Lung (tissue), 17 donors: ENCODE measurements at places on chromosomes 7 and 10. TPM values are rescaled to one million over a fixed set of nuclear protein-coding genes. Genes with fewer than 3 reads are reported as not detected.

DNA sequence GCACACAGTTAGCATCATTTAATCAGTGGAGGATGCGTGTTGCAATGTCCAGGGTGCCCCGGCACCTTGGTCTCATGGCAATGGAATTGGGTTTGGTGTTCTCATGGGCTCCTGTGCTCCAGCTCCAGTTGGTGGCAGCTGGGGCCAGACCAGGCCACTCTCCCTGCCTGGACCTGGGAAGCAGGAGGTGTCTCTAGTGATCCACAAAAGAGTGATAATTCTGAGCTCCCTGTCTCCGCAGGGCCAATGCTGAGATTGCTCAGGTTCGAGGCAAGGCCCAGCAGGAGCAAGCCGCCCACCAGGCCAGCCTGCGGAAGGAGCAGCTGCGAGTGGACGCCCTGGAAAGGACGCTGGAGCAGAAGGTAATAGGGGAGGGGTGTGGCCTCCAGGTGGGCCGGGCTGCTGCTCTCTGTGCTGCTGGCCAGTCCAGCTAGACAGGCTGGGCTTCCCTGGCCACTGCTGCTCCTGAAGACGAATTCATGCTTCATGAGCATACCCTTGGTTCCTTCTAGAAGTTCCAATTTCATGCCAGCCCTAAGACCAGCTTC is 21.7 kb upstream of the BTBD16 start:
- DNase-seq, result no peak
- H3K4me1 ChIP-seq, result no peaks in the 10 kb centered on the region
- no peak overlapping the region for H3K27ac ChIP-seq
- H3K36me3 ChIP-seq, result no peaks in the 10 kb centered on the region
- H3K4me3 ChIP-seq, result no peak overlapping the region

DNA sequence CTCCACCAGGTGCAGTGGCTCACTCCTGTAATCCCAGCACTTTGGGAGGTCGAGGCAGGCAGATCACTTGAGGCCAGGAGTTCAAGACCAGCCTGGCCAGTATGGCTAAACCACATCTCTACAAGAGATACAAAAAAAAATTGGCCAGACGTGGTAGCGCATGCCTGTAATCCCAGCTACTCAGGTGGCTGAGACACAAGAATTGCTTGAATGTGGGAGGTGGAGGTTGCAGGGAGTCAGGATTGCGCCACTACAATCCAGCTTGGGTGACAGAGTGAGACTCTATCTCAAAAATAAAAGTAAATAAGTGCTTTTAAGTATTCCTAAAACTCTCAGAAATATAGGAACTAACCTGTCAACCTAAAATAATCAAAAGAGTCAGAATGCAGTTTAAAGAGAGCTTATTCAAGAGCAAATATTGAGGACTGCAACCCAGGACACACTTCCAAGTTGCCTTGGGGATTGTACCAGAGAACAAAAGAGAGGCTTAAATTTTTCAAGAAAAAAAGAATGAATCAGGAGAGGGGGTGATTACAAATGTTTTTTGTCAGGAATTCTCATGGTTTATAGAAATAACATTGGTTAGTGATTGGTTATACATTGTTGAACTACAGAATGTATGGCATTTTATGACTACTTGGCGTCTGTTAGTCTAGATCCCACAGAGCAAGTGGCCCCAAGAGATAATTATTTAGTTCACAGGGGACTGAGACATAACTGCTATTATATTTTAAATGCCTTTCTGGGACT is 33.2 kb upstream of the PPP1R9A start:
- no peak overlapping the region for H3K27ac ChIP-seq
- H3K4me3 ChIP-seq, result no peak overlapping the region
- no peaks in the 10 kb centered on the region for H3K4me1 ChIP-seq
- H3K36me3 ChIP-seq, result no peaks in the 10 kb centered on the region

DNA sequence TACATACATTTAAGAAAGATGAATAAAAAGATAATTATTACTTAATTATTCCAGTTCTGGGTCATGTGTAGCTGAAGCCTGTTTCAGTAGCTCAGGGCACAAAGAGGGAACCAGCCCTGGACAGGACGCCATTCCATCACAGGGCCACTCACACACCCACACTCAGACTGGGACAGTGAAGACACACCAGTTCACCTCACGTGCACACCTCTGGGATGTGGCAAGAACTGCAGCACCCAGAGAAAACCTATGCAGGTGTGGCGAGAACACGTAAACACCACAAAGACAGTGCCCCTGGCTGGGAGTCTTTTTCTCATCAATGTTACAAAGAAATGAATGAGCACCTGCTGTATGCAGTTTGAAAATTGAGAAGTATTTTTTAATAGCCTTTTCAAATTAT is 1.6 kb upstream of the IDI1 start:
- peaks cover 37% of the 10 kb centered on the region for H3K4me1 ChIP-seq
- DNase-seq, result no peak
- H3K27ac ChIP-seq, result no peak overlapping the region
- H3K4me3 ChIP-seq, result no peak overlapping the region

DNA sequence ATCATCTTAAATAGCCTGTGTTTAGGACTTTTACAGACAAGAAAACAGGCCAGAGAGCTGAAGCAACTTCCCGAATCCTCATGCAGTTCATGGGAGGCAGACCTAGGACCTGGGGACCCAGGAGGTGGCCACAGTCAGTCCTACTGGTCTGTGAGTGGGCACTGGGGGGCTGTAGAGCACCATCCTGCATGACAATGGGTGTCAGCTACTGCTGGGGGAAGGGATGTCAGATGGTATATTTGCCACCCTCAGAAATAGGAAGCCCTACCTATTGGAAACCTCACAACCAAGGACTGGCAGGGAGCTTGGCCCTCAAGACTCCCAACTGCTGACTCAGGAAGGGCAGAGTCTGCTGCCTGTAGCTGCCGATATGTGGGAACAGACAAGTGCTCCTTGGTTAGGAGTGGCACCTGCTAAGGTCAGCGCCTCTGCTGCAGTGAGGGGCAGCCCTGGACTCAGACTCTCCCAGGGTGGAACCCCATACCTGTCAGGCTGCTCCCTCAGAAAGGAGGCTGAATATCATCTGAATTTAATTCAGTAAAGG is 29.7 kb downstream of the OGDH start:
- H3K4me3 ChIP-seq, result no peak overlapping the region
- no peaks in the 10 kb centered on the region for H3K27me3 ChIP-seq
- H3K36me3 ChIP-seq, result no peaks in the 10 kb centered on the region
- H3K27ac ChIP-seq, result peak overlapping the region; percentile 97
- DNase-seq, result no peak

CYP3A7 gene
- 0.64 TPM for total RNA-seq

GRCh38 chr10:132232023-132232951 is 45.5 kb downstream of the DPYSL4 start:
- no peak overlapping the region for H3K27ac ChIP-seq
- no peaks in the 10 kb centered on the region for H3K4me1 ChIP-seq
- H3K36me3 ChIP-seq, result no peaks in the 10 kb centered on the region
- DNase-seq, result no peak
- H3K4me3 ChIP-seq, result no peak overlapping the region
- no peaks in the 10 kb centered on the region for H3K27me3 ChIP-seq

CALML3 gene
- total RNA-seq, result not detected

GRCh38 chr10:100800931-100801330 is 55.5 kb downstream of the PAX2 start:
- no peaks in the 10 kb centered on the region for H3K36me3 ChIP-seq
- no peak for DNase-seq
- H3K4me3 ChIP-seq, result no peak overlapping the region

NOLC1 gene
- 42.4 TPM for total RNA-seq

IFIT3 gene
- 27.2 TPM for total RNA-seq

DNA sequence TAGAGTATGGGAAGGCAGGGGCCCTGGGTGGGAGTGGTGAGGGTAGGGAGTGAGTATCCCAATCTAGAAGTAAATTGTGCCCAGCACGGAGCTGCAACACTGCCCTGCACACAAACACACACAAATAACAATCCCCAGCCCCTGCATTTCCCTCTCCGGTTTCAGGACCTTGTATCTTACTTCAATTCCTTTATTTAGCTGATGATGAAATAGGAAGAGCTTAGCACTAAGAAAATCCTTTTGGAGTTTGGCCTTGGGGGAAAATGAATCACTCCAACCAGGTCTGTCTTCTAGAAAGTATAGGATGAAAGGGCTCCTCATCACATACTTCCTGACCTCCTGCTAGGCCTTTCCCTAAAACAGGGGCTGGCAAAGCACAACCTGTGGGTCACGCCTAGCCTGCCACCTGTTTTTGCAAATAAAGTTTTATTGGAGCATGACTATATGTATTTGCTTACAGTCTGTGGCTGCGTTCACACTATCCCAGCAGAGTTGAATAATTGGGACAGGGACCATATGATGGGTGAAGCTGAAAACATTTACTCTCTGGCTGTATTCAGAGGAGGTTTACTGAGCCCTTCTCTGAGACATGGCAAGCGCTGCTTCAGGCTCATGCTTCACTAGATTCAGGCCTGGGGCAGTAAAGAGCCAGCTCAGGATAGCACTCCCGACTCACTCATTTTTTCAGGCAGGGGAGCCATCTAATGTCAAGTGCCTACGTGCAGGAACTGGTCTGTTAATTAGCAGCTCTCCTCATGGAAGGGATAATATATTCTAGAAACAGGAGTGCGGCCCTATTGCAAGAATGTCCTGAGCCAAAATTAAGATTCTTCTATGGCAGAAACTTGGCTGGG is 111.0 kb downstream of the EGFR start:
- no peaks in the 10 kb centered on the region for H3K36me3 ChIP-seq
- peak; percentile 54 for DNase-seq
- H3K27me3 ChIP-seq, result no peaks in the 10 kb centered on the region
- peaks cover 76% of the 10 kb centered on the region for H3K4me1 ChIP-seq
- no peak overlapping the region for H3K4me3 ChIP-seq

ANKRD22 gene
- 4.3 TPM for total RNA-seq

DNA sequence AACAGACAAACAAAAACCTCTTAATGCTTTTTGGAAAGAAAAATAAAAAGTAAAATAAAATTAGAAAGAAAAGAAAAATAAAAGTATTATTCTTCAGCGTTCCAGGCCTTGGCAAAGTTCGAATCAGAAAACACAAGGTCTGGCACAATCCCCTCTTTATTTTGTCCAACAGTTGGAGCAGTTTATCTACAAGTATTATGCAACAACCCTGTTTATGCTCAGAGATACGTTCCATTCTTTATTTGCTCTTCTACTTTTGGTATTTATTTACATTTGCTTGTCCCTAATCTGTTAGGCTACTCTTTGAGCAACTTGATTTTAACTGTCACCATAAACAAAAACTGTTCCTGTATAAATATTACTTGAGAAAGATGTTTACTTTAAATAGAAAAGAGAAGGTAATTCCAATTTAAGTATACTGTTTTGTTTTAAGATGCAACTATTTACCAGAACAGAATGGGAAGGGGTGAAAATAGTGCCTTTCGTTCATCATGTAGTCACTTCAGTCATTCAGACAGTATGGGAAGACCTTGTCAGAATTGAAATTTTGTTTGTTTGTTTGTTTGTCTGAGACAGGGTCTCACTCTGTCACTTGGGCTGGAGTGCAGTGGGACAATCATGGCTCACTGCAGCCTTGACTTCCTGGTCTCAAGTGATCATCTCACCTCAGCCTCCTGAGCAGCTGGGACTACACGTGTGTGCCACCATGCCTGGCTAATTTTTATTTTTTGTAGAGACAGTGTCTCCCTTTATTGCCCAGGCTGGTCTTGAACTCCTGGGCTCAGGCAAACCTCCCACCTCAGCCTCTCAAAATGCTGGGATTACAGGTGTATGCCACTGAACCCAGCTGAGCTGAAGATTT is 5.7 kb downstream of the PDK4 start:
- H3K4me1 ChIP-seq, result peaks cover 4% of the 10 kb centered on the region
- peak overlapping the region; percentile 76 for H3K27ac ChIP-seq
- no peak overlapping the region for H3K4me3 ChIP-seq
- no peaks in the 10 kb centered on the region for H3K27me3 ChIP-seq
- peak; percentile 89 for DNase-seq

GRCh38 chr10:35000936-35001335 is 89.2 kb downstream of the CUL2 start:
- H3K4me1 ChIP-seq, result no peaks in the 10 kb centered on the region
- no peak overlapping the region for H3K4me3 ChIP-seq
- no peak for DNase-seq
- H3K27me3 ChIP-seq, result no peaks in the 10 kb centered on the region
- H3K27ac ChIP-seq, result no peak overlapping the region
- H3K36me3 ChIP-seq, result no peaks in the 10 kb centered on the region
